Muscle of leg (tissue), 16 donors: ENCODE measurements at places on chromosomes 5 and 9. TPM values are rescaled to one million over a fixed set of nuclear protein-coding genes. Genes with fewer than 3 reads are reported as not detected.

The OR1J2 gene
- polyA plus RNA-seq, result not detected

The NR2F1 gene
- 4.9 TPM for polyA plus RNA-seq

- DNase-seq, result no peak
- no peaks in the 10 kb centered on the region for H3K4me1 ChIP-seq
- no peaks in the 10 kb centered on the region for H3K27me3 ChIP-seq
- H3K36me3 ChIP-seq, result no peaks in the 10 kb centered on the region
- H3K4me3 ChIP-seq, result no peak overlapping the region
Observed at GRCh38 chr9:117945286-117945685, 241.1 kb downstream of the TLR4 start.

DNA sequence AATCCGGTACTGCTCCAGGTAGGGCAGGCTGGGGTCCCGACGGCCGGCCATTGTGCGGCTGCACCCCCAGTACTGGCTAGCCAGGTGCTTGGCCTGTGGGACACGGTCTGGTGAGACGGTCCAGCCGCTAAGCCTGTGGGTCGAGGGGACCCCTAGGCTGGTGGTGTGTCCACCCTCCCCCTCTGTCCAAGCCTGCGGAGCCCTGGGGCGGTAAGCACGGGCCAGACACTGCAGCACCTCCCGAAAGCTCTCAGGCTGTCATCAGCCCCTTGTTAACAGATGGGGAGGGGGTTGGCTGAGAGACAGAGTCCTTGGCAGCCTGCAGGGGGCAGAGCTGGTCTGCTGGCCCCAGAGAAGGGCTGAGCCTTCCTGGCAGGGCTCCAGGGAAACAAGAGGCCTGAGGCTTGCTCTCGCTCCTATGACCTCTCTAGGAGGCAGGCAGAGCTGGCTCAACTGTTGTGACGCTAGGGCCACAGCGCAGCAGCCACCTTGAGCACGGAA, 11.8 kb upstream of the MRNIP start:
- no peaks in the 10 kb centered on the region for H3K27me3 ChIP-seq
- H3K4me1 ChIP-seq, result peaks cover 4% of the 10 kb centered on the region
- no peak overlapping the region for H3K27ac ChIP-seq

- H3K27me3 ChIP-seq, result no peaks in the 10 kb centered on the region
- no peak overlapping the region for H3K27ac ChIP-seq
- DNase-seq, result no peak
- H3K4me1 ChIP-seq, result no peaks in the 10 kb centered on the region
- H3K36me3 ChIP-seq, result no peaks in the 10 kb centered on the region
- no peak overlapping the region for H3K4me3 ChIP-seq
Observed at GRCh38 chr9:118561051-118561450, 808.2 kb downstream of the BRINP1 start.
